ENCODE measurements at places on chromosomes 3 and 15. TPM values are rescaled to one million over a fixed set of nuclear protein-coding genes. Genes with fewer than 3 reads are reported as not detected.

Gene AADACL2
- total RNA-seq: not detected

Gene SMAD6
- 14.8 TPM for total RNA-seq

Gene GPR149
- 0.09 TPM for total RNA-seq

Gene MANF
- total RNA-seq: 81.4 TPM
